ENCODE measurements at places on chromosomes 13 and 19.
A peak's percentile ranks its signal among the peaks of the same experiment; 100 is the strongest.

GRCh38 chr13:39370554-39370953 lies 232.4 kb downstream of the LHFPL6 start:
- no peak for DNase-seq

DNA sequence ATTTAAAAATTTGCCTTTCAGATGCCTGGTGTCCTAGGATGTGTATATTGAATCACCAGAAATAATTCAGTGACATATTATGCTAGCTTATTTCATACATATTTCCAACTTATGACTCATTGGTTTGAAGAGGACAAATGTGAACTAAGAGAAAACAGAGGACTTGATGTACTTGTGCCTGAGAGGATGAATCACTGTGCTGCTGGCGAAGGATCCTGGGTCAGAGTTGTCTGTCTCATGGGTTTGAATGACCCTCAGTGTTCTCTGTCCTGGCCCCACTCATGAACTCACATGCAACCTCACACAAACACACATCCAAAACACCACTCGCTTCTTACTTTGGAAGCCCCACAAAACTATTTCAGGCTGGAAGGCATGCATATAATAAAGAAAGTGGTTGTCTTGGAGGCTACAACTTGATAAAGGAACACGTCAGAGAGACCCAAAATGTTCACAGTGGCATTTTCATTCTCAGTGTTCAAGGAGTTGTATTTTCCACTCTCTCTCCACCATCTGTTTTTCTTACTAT lies 129.0 kb upstream of the SPRY2 start:
- DNase-seq: no peak

DNA sequence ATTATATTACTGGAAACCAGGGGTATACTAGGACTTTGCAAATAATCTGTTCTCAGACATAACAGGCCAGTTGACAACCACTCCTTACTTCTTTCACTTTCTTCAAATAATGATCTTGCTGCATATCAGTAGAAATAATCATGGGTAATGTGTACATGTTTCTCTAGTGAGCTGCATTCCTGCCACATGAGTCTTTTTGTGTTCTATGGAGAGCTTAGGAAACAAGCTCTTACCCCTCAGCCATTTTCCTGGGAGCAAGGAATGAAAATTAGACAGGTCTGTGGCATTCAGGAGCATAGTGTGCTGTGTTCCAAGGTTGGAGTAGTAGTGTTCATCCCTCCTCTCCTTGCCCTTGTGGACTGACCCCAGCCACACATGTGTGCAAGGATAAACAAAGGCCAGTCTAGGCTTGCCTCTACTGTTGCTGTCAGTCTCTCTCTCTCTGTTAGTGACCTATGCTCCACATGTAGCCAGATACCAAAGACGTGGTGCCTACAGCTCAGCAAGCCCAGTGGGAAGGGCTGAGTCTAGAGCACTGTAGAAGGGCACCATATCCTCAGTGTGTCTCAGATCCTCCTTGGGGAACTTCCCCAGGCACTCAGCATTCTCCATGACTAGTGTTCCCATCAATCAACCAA lies 11.5 kb upstream of the OXGR1 start:
- no peak for DNase-seq

GRCh38 chr19:50739914-50740426 lies 16.8 kb downstream of the CLEC11A start:
- no peak for DNase-seq

DNA sequence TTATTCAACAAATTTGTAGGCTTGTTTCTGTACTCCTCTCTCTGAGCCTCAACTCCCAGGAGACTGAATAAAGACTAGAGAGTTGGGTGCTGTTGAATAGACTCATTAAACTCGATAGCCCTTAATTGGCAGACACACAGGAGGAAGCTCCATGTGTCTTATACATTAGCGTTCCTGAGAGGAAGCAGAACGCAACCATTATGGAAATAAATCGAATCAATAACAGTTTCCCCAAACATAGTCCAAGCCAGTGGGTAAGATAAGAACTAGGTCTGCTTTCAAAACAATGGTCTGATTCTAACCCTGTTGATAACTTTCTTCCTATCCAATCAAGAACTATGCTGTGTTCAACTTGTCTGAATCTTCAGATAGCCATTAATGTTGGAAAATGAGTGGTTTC lies 118.1 kb upstream of the FNDC3A start:
- DNase-seq: no peak

DNA sequence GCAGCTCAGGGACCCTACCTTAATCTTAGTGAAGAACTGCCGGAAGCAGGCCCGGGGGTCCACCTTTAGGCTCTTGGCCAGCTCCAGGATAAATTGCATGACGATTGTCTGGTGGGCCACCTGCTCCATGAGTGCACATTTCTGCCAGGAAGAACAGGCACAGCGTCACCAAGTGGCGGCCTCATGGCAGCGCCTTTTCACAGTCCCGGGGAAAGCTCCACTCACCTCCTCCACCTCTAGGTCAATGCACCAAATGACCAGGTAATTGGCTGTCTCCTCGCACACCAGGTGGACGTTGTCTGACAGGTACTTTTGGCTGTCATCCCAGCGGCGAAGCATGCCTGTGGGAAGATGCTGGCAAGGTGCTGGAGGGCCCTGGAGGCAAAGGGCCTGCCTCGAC lies 8.3 kb downstream of the CDC37 start:
- no peak for DNase-seq

GRCh38 chr19:50796634-50797428 lies 6.6 kb downstream of the ACP4 start:
- DNase-seq: no peak

GRCh38 chr13:43546251-43546650 lies 240.5 kb downstream of the ENOX1 start:
- no peak for DNase-seq

DNA sequence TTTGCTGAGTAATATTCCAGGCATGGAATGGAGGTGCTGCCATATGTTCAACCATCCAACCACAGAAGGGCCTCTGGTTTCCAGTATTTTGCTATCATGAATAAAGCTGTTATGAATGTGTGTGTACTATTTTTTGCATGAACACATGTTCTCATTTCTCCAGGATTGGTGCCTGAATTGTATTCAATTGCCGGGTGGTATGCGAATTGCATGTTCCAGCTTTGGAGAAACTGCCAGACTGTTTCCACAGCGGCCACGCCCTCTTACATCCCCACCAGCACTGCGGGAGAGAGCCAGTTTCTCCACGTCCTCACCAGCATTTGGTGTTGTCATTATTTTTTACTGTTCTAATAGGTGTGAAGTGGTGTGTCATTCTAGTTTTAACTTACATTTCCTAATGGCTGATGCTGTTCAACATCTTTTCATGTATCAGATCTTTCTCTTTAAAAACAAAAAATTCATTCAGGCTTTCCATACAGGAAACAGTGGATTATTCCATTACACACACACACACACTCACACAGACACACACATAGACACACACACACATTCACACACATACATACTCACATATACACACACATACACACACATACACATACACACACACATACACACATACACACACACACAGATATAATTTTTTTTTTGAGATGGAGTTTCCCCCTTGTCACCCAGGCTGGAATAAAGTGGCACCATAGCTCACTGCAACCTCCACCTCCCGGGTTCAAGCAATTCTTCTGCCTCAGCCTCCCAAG lies 154.1 kb downstream of the PTPRS start:
- DNase-seq: no peak

DNA sequence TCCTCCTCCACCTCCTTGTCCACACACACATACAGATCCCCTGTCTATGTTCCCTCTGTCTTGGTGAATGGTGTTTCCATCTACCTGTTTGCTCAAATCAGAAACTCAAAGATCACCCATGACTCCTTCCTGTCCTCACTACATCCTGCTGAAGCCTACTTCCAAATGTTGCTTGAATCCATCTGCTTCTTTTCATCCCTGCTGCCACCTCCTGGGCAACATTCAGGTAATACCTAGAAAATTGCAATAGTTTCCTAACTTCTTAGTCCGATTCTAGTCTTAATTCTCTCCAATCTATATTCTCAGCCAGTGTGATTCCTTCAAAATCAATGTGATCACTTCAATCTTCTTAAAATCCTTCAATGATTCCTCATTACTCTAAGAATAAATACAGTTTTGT lies 155.5 kb upstream of the STARD13 start:
- DNase-seq: no peak

GRCh38 chr13:63336549-63336948 lies 1920.9 kb upstream of the PCDH20 start:
- DNase-seq: no peak

DNA sequence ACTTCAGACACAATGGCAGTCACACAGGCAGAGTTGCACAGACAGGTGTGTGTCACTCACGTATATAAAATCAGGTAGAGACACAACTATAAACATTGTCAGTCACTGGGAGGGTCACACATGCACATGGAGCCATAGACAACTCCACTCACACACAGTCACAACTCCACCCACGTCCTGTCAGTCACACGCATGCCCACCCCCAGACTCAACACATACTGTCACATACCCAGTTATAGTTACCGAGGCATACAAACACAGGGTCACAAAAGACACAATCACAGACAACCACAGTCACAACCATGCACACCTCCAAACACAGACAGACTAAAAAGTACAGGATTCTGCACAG lies 1.5 kb downstream of the NUMBL start:
- no peak for DNase-seq

DNA sequence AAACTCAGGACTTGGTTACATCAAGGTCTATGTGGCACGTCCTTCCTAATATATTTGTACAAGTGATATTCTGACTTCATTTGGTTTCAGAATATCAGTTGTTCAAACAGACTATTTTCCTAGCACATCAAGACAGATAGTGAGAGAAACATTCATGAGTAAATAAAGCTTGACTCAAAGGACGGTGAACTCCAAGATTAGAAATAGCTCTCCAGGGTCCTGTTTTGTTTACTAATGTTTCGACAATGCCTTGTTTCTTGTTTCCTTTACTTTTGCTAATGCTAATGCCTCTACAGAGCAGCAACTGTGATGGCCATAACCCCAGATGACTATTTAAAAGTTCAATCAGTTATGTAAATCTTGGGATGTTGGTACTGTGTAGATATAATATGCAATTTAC lies 313.9 kb downstream of the KLF12 start:
- DNase-seq: no peak

DNA sequence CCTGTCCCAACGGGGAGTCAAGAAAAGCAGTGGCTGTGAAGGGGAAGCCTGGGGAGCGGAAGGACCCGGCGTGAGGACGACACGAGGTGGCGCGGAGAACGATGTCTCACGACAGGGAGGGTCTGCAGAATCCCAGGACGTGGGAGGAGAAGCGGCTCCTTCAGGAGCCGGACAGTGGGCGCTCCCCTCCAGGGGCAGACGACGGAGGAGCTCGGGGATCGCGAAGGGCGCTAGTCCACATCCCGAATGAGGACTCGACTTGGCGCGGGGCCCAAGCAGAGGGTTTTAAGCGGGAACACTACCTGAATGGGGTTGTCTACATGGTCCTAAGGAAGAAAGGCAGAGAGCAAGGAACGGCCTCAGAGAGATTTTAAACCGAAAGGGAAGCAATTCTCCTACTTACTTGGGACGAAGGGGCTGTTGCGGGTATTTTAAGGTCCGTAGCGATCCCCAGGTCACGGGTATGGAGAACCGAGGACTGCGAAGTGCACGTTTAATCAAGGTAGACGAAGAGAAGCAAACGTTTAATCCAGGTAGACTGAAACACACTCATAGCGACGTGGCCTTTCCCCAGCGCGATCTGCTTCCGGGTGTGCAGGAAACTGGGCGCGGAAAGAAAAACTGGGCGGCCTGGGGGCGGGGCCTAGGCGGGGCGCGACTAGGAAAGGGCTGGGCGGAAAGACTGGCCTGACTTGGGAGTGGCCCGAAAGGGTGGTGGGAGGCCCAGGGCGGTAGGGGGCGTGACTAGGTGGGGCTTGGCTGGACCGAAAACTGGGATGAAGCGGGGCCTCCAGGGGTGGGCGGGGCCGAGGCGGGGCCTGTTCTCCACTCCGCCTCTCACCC lies at the start of gene ZNF841:
ZNF841 (minus strand) TSS at position 594 of the 843 bp plus-strand sequence. CDS start 10,964 bp downstream, outside the sequence.
- peak; percentile 95 for DNase-seq

DNA sequence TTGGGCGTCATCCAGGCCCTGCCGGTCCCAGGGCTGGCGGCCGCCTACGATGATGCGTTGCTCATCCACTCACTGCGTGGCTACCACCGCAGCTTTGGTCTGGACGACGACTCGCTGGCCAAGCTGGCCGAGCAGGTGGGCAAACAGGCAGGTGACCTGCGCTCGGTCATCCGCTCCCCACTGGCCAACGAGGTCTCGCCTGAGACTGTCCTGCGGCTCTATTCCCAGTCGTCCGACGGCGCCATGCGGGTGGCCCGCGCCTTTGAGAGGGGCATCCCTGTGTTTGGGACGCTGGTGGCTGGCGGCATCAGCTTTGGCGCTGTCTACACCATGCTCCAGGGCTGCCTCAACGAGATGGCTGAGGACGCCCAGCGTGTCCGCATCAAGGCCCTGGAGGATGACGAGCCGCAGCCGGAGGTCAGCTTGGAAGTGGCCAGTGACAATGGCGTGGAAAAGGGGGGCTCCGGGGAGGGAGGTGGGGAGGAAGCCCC lies 3.5 kb downstream of the IRGC start:
- DNase-seq: no peak

- no peak for DNase-seq
These were observed 1386.8 kb downstream of the PCDH9 start for GRCh38 chr13:65843314-65843731.

GRCh38 chr13:110624766-110625756 lies 9.7 kb downstream of the NAXD start:
- DNase-seq: no peak

GRCh38 chr19:55228403-55229031 lies at the start of gene TMEM86B:
TSS of gene TMEM86B (minus strand) at chr19:55228763. CDS start at chr19:55228741, 22 bp downstream.
- DNase-seq: no peak

DNA sequence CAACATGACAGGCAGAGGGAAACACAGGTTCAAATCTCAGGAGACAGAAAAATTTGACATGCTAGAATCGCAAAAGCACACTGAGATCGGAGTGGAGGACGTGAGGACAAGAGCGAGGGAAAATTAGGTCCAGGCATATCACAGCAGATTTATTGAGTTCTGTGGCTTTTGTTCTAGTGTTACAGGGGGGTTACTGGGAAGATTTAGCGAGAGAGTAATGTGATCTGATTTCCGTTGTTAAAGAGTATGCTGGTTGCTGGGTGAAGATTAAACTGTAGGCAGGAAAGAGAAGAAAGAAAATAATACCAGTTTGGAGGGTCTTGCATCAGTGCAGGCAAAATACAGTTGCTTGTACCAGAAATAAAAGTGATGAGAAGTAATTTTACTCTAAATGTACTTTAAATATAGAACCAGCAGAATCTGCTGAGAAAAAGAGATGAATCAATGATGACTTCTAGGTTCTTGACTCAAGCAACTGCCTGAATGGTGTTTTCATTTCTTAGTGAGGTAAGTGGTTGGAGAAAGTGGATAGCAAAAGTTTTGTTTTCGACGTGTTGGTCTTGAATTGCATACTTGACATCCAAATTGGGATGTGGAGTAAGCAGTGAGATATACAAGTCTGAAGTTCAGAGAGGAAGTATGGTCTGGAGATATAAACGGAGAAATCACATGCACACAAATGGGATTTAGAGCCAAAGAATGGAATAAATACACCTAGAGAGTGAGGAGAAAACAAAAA lies 35.7 kb downstream of the UFM1 start:
- no peak for DNase-seq

DNA sequence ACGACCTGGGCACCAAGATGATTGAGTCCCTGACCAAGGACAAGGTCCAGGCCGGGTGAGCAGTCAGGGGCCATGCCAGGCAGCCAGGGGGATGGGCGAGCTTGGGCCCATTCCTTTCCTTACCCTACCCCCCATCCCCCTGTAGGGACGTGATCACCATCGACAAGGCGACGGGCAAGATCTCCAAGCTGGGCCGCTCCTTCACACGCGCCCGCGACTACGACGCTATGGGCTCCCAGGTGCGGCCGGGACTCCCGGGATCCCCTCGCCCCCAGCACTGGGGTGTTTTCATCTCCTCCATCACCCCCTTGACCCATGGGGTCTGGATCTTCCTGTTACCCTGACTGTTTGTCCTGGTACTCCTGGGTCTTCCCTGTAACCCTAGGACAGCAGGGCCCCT lies 7.1 kb downstream of the LHB start:
- DNase-seq: no peak
